ENCODE measurements at places on chromosomes 6 and 20.

DNA sequence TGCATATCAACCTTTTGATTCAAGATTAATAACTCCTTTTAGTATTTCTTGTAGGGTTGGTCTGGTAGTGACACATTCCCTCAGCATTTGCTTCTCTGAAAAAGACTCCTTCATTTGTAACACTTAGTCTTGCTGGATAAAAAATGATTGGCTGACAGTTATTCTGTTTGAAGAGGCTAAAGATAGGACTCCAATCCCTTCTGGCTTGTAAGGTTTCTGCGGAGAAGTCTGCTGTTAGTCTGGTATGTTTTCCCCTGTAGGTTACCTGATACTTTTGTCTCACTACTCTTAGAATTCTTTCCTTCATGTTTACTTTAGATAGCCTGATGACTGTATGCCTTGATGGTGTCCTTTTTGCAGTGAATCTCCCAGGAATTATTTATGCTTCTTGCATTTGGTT, 96.0 kb downstream of the CARMIL1 start:
- no peak for DNase-seq

DNA sequence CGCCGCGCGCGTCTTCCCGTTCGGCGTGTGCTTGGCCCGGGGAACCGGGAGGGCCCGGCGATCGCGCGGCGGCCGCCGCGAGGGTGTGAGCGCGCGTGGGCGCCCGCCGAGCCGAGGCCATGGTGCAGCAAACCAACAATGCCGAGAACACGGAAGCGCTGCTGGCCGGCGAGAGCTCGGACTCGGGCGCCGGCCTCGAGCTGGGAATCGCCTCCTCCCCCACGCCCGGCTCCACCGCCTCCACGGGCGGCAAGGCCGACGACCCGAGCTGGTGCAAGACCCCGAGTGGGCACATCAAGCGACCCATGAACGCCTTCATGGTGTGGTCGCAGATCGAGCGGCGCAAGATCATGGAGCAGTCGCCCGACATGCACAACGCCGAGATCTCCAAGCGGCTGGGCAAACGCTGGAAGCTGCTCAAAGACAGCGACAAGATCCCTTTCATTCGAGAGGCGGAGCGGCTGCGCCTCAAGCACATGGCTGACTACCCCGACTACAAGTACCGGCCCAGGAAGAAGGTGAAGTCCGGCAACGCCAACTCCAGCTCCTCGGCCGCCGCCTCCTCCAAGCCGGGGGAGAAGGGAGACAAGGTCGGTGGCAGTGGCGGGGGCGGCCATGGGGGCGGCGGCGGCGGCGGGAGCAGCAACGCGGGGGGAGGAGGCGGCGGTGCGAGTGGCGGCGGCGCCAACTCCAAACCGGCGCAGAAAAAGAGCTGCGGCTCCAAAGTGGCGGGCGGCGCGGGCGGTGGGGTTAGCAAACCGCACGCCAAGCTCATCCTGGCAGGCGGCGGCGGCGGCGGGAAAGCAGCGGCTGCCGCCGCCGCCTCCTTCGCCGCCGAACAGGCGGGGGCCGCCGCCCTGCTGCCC, 1.1 kb downstream of the SOX4 start:
- DNase-seq = peak; percentile 44

GRCh38 chr6:124123617-124124209, 320.0 kb downstream of the NKAIN2 start:
- DNase-seq = no peak

- no peak for DNase-seq
Observed at GRCh38 chr6:129606664-129607063, 103.3 kb downstream of the ARHGAP18 start.

DNA sequence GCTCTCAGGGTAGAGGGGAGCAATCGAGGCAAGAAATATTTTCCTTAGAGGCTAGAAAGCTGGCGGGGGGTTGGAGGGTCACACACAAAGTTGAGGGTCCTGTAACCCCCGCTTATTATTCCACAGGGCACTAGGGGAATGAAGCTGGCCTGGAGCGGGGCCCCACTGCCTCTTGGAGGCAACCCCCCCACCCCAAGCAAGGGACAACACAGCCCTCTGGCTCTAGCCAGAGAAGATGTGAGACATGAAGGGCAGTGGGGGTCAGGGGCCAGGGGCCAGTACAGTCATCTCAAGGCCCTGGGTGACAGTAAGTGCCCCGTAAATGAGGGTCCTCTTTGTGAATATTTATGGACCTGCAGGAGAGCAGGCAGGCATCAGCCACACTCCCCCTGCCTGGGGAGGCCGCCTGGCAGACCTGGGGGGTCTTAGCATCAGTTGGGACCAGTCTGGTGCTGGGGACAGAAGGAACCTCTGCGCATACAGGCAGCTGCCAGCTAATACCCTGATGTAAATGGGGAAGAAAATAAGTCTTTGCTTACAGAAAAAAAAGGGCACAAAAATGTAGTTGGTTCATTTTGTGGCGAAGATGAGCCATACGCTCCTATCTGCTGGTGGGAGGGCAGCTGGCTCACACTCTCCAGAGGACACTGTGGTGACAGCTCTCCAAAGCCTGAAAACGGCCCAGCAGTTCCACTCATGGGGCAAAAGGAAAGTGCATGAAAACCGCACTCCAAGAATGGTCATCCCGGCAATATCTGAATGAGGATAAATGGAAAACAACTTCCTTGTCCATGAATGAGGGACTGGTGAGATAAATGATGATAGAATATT, 21.9 kb downstream of the SPATA2 start:
- peak; percentile 54 for DNase-seq

GRCh38 chr20:36951979-36952738, 651 bp upstream of the SAMHD1 start:
- no peak for DNase-seq

- DNase-seq = no peak
Observed at GRCh38 chr6:47663462-47664216, 34.7 kb upstream of the ADGRF4 start.

- peak; percentile 32 for DNase-seq
Observed at GRCh38 chr20:43514648-43514999, 7.1 kb downstream of the L3MBTL1 start.

DNA sequence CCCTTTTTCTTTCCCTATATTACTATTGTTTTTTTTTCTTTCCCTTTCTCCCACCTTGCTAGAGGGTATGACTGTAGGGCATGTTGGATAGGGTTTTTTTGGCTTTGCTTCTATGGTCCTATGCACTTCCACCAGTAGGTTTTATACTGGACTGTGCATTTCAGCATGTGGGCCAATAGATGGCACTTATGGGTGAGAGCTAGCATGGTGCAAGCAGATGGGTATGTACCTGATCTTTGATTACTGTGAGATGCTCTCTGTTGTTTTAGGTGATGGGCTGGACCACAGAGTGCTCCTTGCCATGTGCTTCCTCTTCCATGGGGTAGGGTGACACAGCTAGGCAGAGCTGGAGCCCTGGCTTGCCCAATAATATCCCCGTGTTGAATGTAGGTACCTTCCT, 128.5 kb upstream of the CHD6 start:
- no peak for DNase-seq

DNA sequence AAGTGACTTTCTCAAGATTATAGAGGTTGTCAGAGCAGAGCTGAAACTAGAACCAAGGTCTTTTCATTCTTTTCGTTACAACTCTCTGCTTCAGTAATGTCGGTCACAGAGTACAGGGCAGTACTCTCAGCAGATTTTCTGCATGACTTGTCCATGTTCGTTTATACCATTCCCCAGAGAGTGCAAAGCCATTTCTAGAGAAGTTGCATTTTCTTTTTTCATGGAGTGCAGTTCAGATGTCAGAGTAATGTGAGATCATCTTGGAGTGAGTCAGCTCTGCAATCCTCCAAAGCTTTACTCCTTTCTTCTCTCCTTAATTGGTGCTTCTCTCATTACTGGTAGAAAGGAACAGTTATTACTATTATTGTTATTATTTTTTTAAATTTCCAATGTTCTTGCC, 115.6 kb upstream of the B3GAT2 start:
- DNase-seq = no peak
